ENCODE measurements at places on chromosomes 4 and X.

DNA sequence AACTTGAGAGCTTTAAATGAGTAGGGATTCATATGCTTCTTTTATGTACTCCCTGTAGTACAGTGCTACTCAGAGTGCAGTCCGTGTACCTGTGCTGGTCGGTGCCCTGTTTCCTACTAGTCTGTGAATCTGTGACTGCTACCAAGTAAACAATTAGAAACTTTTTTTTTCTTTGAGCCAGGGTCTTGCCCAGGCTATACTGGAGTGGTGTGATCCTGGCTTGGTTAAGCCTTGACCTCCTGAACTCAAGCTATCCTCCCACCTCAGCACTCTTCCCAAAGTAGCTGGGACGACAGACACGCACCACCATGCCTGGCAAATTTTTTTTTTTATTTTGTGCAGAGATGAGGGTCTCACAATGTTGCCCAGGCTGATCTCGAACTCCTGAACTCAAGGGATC is 6.4 kb upstream of the GPC3 start:
- DNase-seq, result no peak

DNA sequence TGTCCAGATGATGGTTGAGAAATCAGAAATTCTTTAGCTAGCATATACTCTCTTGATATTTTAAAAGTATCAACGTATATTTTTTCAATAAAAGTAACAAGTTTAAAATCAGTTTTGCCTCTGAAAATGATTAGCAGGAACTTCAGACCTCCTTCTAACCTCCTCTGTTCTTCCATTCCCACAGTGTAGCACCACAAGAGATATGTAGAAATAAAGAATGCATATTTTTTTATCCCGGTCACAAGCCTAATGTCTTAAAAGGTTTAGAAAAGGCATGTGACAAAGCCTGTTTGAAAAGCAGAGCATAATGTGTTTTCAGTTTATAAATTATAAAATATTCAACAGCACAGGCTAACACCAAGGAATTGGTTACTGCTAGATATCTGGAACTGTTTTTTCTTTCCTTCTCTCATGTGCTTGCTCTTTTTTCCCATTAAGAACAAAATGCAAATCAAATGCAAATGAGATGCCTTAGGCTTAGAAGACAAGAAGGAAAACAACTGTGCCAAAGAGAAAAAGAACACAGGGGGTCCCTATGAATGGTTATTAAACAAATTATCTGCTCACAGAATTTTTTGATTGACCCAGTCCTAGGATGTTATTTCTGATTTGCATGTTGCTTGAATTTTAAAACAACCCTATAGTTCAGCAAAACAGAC is 351.7 kb upstream of the FAM241A start:
- no peak for DNase-seq

GRCh38 chr4:4872314-4872903 is 12.9 kb downstream of the MSX1 start:
- no peak for DNase-seq

DNA sequence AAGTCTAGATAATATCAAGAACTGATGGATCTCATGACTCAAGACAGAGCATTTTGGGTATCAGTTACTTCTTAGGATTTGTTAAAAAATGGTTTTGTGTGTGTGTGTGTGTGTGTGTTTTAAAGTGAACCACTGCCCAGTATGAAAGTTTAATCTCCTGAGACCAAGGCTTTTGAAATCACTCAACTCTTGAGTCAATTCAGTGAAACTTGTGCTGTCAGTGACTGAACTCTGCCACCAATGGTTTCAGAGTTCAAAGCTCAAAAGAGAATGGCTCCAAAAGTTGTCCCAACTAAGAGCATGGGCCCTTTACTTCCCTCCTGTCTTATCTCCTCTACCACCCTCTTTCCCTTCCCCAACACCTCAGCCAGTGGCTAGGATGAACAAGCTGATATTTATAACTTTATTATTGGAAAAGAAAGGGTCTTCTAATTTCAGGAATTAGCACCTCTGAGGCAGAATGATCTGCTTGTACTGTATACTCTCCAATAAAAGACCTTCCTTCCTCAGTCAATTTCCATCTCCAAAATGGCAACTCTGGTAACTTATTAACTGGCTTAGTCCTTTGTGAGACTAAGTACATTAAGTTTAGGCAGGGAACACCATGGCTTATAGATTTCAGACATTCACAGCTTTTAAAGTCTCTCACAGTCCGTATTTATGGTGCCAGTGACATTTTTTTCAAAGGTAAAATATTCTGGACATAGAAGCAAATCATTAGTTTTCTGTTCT is 152.2 kb downstream of the REPS2 start:
- no peak for DNase-seq

- DNase-seq, result no peak
These were observed 138.4 kb downstream of the SPANXN3 start for GRCh38 chrX:143378851-143379250.

- DNase-seq, result no peak
These were observed 15.4 kb downstream of the NIPAL1 start for GRCh38 chr4:48031802-48032525.

GRCh38 chr4:89722517-89722916 is 114.4 kb downstream of the SNCA start:
- DNase-seq, result no peak

- DNase-seq, result no peak
These were observed 206.1 kb upstream of the KLF8 start for GRCh38 chrX:56025872-56026571.

DNA sequence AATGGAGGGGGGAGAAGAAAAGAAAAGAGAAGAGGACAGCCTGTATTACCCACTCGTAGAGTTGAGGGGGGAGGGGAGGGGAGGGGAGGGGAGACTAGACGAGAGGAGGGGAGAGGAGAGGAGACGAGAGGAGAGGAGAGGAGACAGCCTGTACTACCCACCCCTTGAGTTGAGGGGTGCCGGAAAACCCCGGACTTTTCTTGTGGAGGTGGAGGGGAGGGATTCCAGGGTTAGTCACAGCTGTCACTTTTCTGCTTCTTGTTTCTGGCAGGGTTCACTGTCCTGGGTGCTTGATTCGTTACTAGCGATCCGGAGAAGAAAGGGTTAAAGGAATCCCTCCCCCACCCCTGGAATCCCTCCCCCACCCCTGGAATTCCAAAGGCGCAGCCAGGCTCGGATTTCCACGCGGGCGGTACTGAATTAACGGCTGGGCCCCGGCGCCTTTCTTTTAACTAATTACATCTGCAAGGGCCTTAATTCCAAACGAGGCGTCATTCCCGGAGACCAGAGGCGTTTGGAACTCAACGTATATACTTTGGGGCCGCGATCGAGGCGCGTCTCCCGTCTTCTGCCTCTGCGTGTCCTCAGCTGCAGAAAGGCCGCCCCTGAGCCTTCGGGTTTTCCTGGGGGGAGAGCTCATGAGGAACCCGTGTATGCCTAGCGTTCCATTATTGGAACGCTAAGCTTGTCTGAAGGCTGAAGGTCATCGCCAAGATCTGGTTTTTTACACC is 20.1 kb upstream of the CSF2RA start:
- no peak for DNase-seq

GRCh38 chr4:127575888-127576287 is 56.9 kb upstream of the INTU start:
- DNase-seq, result no peak

GRCh38 chr4:184485279-184485678 is 10.9 kb upstream of the IRF2 start:
- no peak for DNase-seq

DNA sequence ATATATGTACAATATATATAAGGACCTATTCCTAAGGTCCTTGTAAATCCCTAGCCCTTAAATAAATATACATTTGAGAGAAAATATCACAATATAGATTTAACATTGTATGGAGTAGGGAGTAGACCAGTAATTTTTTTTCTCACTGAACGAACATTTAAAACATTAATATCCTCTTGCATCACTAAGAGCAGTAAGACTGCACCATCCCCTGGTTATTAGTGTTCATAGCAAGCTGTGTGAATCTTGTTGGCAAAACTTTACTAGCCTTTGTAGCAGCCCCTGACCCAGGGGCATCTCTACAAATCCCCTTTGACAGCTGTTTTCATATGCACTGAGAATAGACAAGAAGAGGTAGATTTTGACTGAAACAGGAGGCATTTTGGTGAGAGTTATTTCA is 146.5 kb downstream of the IL1RAPL2 start:
- DNase-seq, result no peak

- no peak for DNase-seq
These were observed 53.7 kb downstream of the SEPSECS start for GRCh38 chr4:25106363-25107151.

- no peak for DNase-seq
These were observed 32.7 kb upstream of the FAM9C start for GRCh38 chrX:13077168-13077567.

- DNase-seq, result no peak
These were observed 125.1 kb downstream of the PDS5A start for GRCh38 chr4:39852636-39853035.

DNA sequence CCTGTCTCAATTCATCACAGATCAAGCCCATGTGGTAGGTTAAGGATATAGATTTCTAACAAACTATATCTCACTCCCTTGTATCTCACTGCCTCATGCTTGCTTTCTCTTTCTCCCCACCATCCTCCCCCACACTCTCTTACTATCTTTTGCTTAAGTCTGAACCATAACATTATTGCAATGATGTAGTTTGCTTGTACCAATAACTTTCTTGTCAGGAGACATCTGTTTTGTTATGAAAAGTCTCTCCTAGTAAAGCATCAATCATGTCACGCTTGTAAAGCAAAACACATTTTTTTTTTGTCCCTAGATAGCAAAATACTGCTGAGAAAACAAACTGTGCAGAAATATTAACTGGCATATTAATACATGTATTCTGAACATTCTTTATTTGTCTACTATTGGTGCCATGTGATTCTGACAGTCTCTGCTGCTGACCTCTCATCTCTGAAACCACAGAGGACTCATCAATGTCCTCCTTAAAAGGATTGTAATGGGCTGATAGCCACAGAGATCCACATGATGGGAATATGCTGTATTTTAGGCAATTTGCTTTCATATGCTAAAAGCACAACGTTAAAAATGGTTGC is 217.5 kb downstream of the VEGFC start:
- DNase-seq, result no peak

GRCh38 chr4:182174979-182175378 is 68.2 kb upstream of the TENM3 start:
- DNase-seq, result no peak

DNA sequence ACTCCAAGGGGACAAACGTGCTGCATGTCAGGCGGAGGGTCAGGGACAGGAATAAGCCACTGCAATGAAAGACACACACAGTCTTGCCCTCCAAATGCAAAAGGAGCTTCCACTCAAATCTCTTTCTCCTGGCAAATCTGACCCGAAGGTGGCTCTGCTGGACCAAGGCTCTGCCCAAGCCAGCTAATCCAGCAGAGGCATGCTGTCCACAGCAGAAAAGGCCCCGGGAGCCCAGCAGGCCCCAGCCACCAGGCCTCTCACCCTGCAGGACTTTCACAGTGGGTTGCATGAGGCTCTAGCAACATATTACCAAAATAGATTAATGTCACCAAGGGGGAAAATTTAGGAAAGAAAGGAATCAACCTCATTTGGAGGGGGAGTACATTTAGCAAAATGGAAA is 628.6 kb downstream of the BCOR start:
- no peak for DNase-seq

- DNase-seq, result no peak
These were observed 73.3 kb upstream of the STX18 start for GRCh38 chr4:4614925-4615678.

DNA sequence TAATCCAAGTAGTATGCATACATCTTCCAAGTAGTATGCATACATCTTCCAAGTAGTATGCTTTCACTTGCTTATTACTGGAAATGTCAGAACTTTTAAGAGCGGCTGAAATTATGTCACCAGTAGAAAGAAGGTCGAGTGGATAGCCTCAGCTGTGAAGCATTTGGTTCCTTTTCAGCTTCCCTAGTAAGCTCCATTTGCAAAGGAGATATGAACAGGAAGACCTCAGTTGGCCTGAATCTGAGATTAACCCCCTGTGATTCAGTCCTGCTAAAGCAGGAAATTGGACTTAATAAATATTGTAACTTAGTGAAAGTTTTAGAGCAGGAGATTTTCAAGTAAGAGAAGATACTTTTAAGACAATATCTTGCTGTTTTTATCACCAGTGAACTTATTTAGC is 48.1 kb downstream of the PCDH7 start:
- no peak for DNase-seq

- no peak for DNase-seq
These were observed 127.4 kb upstream of the TRIM2 start for GRCh38 chr4:153076861-153077260.

GRCh38 chr4:145414841-145415240 is 66.8 kb upstream of the SMAD1 start:
- DNase-seq, result no peak

GRCh38 chr4:22969287-22969896 is 276.7 kb downstream of the GBA3 start:
- no peak for DNase-seq

- no peak for DNase-seq
These were observed 7.4 kb downstream of the FGF2 start for GRCh38 chr4:122833999-122834398.

DNA sequence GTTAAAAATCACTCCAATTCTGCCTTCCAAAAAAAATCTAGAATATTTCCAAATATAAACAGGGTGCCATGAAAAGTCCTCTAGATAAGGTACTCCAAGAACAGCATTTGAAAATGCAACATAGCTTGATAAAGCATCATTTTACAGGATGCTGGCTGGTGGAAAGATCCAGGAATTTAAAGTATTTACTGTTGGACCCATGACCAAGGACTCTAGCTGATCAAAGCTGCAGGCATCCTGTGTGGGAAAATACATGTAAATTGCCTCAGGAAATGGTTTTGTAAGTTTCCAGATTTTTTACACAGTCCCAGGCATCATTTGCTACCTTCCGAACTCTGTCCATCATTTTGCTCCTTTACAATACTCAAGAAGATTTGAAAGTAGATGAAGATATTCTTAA is 164.4 kb downstream of the GRIA3 start:
- DNase-seq, result no peak

- DNase-seq, result no peak
These were observed 31.1 kb downstream of the FGFRL1 start for GRCh38 chr4:1042352-1043055.

- no peak for DNase-seq
These were observed 59.6 kb downstream of the FAM193A start for GRCh38 chr4:2595952-2596552.

GRCh38 chr4:73735231-73735630 is 5.1 kb upstream of the CXCL8 start:
- no peak for DNase-seq

DNA sequence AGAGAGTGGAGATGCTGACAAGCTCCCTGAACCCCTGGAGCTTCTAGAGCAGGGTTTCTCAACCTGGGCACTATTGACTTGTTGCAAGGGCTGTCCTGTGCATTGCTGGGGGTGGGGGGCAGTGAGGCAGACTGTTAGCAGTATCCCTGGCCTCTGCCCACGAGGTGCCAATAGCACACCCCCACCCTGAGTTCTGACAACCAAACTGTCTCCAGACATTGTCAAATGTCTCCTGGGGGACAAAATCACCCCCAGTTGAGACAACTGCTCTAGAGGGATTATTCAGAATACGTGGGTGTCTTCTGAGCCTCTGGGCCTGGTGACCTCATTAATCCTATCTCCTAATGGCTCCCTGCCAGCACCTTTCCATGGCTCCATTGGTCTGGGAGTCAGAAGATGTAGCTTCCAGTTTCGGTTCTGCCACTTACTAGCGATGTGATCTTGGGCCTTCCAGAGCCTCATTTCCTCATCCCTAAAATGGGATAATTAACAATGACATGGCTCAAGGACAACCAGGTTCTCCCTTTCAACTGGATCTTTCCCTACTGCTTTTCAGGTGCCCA is 17.6 kb upstream of the PJA1 start:
- DNase-seq, result no peak
